ENCODE measurements at places on chromosomes 4 and X.

- DNase-seq, result no peak
These were observed 207.4 kb downstream of the MAPK10 start for GRCh38 chr4:86152454-86152853.

- no peak for DNase-seq
These were observed 257.7 kb upstream of the SPOCK3 start for GRCh38 chr4:167492007-167492406.

GRCh38 chrX:138925330-138925729 lies 213.8 kb upstream of the FGF13 start:
- peak; percentile 93 for DNase-seq

GRCh38 chr4:6621556-6621927 lies 18.9 kb upstream of the MRFAP1 start:
- DNase-seq, result no peak

GRCh38 chr4:148069086-148069894 lies 337.4 kb downstream of the ARHGAP10 start:
- DNase-seq, result no peak

All from AG10803 (cell line).